Central memory CD8-positive, alpha-beta T cell (primary cell): ENCODE measurements at places on chromosomes 2 and 18.

DNA sequence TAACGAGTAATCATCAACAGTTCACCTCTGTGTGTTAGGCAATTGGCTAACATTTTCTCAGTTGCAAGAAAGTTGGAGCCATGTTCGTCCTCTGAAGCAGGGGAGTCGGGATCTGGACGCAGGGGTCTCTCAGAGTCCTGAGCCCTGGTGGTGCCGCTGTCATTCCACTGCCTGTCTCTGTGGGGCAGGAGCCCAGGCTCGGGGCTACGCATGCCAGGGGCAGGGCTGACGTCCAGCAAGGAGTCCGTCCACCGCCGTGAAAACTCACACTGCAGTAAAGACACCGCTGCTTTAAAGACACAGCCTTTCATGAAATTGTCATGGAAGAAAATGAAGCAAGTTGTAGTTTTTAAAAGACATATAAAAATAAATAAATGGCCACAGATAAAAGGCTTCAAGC is 571.1 kb upstream of the SOX11 start:
- DNase-seq = no peak

GRCh38 chr2:21644266-21644665 is 520.5 kb downstream of the TDRD15 start:
- no peak for DNase-seq

GRCh38 chr18:45221363-45221762 is 393.9 kb upstream of the SLC14A2 start:
- no peak for DNase-seq

DNA sequence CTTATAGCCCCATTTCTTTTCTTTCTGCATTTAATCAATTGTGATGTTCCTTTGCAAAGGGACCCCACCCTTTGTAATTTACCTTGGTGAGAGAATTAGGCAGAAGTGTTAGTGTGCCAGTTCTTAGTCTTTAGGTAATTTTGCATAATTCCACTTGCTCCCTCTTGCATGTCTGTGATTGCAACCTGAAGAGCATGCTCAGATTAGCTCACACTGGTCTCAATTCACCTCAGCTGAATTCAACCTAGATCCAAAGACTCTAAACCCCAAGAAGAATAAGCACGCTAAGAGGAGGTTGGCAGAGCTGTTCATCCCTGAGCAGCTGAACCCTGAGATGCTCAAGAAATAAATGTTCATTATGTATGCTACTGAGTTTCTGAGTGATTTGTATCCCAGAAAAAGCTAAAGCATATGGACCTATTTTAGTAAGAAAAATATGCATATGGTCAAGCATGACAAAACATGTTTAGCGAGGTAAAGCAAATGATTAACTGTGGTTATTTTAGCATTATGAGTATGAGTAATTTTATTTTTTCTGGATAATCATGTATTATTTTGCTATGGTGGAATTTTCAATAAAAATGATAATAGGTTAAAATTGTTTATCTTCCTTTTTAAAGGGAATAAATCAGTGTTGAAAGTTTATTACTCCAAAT is 299.2 kb upstream of the ZSWIM2 start:
- DNase-seq = no peak

- DNase-seq = no peak
These were observed 237.1 kb downstream of the GPD2 start for GRCh38 chr2:156673333-156673615.

DNA sequence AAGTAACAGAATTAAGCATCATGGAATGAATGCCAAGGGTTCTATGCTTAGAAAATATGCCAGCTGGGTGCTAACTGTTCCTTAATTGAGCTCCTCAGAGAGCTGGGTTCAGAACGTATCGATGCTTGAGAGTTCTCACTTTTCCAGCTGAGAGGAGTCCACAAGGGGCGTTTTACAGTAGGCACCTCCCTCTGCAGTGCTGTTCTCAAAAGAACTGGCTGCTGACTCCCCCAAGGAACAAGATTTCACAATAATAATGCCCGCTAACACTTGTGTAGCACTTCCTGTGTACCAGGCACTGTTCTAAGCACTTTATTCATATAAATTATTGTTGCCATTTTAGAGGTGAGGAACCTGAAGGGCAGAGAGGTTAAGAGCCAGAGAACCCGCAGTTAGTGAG is 18.1 kb upstream of the TMEM237 start:
- DNase-seq = no peak

GRCh38 chr2:117763804-117764203 is 50.7 kb upstream of the DDX18 start:
- no peak for DNase-seq

DNA sequence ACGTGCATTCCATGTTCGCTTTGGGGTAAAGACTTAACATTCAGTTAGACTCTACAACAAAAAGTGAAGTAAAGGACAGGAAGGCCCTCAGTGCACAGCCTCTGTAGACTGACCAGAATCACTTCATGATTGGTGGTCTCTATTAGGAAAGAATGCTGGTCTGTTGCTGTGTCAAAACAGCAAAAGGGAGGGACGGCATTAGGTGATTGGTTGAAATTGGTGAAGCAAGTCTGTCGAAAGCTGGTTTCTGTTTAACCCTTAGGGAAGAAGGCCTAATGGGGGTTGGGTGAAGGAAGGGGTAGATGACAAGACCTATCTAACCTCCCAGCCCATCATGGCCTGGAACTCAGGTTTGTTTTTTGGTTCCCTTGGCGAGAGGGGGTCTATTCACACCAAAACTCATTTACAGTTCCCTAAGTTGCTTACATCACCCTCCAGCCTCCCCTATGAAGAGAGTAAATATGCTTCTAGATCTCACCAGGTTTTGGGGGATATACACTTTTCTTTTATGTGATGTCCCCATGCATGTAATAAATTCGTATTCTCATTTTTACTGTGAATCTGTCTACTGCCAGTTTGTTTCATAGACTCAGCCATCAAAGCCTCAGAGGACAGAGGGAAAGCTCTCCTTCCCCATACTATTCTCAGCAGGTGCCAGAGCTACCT is 65.6 kb downstream of the TMEM17 start:
- no peak for DNase-seq

- DNase-seq = no peak
These were observed 180.4 kb downstream of the ANKRD30B start for GRCh38 chr18:14928396-14928795.

- no peak for DNase-seq
These were observed 38.5 kb downstream of the ACKR3 start for GRCh38 chr2:236608188-236608525.

- DNase-seq = no peak
These were observed 30.3 kb upstream of the GPC1 start for GRCh38 chr2:240405133-240405532.

DNA sequence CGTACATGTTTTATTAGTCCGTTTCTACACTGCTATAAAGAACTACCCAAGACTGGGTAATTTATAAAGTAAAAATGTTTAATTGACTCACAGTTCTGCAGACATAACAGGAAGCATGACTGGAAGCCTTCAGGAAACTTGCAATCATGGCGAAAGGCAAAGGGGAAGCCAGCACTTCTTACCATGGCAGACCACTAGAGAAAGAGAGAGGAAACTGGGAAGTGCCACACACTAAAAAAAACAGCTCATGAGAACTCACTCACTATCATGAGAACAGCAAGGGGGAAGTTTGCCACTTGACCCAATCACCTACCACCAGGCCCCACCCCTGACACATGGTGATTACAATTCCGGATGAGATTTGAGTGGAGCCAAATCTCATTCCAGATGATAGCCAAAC is 466.2 kb downstream of the IRS1 start:
- no peak for DNase-seq

DNA sequence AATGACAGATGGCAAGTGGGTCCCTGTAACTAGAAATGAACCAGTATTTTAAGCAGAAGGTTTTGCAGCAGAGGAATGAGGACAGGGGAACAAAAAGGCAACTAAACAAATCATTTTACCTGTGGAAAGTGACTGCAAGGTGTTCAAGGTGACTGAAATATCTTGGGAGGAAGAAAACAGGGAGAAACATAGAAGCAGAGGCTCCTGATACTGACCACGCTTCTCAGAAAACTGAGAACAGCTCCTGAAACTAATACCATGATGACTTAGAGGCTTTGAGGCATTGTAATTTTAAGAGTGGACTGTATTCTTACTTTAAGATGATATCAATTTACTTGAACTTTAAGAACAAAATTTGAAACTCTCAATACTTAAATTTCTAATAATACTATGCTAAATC is at the start of gene DYTN:
Gene DYTN, minus strand, starts transcription at position 101 of the 400 bp plus-strand sequence. CDS start 117 bp downstream, outside the sequence.
- DNase-seq = no peak

GRCh38 chr2:68156419-68156818 is 1.3 kb upstream of the PNO1 start:
- no peak for DNase-seq

DNA sequence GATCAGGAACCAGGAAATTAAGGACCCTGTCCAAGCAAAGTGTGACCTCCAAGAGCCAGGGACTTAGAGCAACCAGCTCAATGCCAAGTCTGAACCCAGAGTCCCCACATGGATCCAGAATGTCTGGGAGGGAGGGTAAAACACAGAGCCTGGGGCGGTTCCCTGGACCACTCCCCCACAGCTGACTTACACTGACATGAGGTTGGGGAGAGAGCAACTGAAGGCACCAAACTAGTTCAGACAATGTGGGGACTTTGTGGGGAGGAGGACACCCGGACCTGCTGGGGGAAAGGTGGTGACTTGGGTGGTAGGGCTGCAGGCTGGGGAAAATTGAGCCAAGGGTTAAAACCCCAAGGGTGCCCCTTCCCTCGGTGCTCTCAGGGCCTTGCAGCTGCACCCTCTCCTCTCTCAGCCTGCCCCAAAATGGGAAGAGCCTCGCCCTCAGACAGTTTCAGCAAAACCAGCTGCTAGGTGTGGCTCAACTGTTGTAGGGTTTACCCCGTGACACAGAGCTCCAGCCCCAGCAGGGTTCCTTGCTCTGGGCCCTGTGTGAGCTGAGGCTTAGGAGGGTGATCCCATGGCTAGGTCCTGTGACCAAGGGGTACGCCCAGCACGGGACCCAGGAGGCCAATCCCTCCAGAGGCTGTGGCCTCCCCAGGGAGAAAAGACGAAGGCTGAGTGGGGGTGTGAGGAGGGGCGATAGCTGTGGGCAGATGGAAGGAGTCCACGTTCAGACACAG is 28.6 kb downstream of the MARCO start:
- DNase-seq = no peak

DNA sequence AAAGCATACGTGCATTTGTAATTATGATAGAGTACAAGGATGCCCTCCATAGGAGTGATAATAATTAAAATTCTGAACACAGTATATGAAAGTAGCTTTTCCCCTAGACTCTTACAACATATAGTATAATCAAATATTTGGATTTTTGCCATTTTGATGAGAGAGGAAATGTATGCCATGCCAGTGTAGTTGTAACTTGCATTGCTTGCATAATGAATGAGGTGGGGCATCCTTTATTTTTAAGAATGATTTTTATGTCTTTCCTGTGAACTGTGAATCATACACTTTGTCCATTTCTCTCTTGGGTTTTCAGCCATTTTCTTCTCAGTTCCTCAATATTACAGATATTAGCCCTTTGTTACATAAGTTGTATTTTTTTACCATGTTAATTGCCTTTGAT is 197.5 kb downstream of the SCG2 start:
- no peak for DNase-seq

- no peak for DNase-seq
These were observed 27.0 kb upstream of the HK2 start for GRCh38 chr2:74806920-74807319.

DNA sequence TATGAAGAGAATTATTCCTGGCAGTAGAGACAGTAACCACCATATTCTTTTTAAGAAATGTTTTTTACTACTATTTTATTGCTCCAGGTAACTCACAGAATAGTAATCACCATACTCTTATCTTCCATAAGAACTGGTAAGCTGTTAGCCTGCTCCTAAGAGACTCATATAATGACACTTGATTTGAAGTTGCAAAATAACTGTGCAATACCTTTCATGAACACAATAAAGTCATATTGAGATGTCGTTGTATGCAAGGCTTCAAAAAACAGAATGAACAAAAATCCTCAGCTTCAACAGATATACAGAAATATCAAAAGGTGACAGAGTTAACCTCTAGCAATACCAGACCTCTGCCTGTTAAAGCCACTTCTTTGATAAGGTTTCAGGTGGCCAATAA is 360.1 kb downstream of the NBAS start:
- DNase-seq = no peak

DNA sequence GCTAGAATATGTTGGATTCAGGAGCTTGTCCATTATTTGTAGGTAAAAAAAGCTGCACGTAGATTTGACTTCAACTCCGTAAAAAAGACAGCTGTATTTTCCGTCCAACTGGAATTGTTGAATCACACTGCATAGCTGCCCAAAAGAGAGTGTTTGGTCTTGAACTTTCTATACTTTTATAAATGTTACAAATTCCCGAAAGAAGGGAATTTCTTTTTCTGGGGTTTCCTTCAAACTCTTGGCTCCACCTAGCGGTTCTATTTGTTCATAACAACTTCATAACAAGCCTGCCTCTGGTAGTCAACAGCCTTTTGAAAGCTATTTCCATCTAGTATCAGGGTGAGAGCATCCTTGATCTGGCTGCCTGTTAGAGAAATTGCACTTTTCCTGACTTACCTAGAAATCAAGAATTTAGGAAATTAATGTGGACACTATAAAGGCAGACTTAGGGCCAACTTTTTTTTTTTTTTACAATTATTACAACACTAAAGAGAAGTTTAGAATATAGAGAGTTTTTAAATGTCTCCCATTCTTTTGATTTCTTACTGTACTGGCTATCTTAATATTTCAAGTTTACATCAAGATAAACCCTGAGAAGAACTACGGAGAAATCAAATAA is 48.1 kb downstream of the TMEM185B start:
- no peak for DNase-seq

DNA sequence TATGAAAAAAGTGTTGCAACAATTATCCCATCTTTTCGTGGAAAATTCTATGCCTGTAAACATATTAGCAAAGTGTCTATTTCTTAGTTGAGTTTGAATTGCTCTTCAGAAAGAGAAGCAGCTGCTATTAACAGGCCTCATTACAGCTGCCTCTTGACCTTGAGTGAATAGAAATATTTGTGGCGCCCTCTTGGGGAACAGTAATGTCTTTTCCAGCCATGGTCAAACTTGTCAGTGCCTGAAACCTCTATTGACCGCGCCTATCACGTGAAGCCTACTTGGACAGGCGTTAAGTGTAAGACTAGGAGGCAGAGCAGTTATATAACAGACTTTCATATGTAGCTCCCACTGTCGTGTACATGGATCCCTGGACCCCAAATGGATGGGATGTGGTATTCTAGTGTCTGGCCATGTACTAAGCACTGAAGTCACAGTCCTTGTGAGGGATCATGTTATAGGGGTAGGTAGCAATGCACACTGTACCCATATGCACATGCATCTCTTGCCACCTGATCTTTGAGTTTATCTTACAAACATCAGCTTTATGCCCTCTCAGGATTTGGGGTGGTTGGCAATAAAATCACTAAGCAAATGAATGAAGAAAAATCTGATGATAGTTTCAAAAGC is 245.0 kb downstream of the PTGR3 start:
- DNase-seq = no peak

GRCh38 chr2:138536740-138537139 is 35.2 kb downstream of the SPOPL start:
- DNase-seq = no peak

GRCh38 chr2:162520959-162521358 is 177.0 kb downstream of the GCA start:
- DNase-seq = no peak

- no peak for DNase-seq
These were observed 69.4 kb upstream of the SMAD2 start for GRCh38 chr18:47999801-48000248.

- no peak for DNase-seq
These were observed 58.6 kb downstream of the KLF7 start for GRCh38 chr2:207107131-207107530.
